ENCODE measurements at places on chromosomes 4 and X. TPM values are rescaled to one million over a fixed set of nuclear protein-coding genes. Genes with fewer than 3 reads are reported as not detected.

DNA sequence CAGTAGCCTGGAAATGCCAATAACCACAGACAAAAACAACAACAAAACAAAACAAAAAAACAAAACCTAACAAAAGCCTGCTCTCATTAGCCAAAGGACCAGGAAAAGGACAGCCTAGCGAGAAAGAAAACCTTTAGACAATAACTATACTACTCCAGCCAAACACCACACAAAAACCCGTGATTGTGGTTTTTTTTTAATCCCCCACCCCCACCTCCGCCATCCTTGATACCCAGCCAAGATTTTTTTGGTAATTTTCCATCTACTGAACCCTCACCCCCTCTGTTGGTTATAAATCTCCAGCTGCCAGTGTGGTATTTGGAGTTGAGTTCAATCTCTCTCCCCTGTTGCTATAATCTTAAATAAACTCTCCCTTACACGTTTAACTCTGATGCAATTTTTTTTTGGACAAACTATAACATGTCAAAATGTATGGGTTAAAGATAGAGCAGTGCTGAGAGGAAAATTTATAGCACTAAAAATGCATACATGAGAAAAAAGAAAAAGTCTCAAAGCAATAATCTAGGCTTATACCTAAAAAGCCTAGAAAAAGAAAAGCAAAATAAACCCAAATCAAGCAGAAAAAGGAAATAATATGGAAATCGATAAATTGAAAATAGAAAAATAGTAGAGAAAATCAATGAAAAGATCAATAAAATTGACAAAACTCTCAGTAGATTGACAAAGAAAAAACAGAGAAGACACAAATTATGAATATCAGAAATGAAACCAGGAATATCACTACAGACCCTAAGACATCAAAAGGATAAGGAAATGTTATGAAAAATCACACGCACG lies 83.7 kb downstream of the NAT8L start:
- no peak for DNase-seq

- no peak for DNase-seq
Observed at GRCh38 chr4:6354119-6354518, 84.5 kb downstream of the WFS1 start.

The CENPE gene
- total RNA-seq = 5.3 TPM

DNA sequence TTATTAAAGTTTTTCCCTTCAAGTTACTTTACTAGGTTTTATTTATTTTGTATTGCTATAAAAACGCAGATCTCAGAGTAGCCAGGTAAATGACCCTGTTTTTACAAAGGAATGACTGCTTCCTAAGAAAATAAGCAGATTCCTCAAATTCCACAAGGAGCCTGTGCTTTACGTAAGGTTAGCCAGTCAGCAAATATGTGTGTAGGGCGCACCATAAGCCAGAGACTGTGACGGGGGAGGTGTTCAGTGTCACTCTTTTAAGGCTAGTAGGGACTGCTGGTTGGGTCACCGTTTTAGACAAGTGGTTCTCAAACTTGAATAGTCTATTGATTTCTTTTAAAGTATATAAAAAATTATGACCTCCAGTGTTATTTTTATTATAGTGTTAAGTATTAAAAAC lies 119.9 kb downstream of the ANK2 start:
- DNase-seq = no peak

DNA sequence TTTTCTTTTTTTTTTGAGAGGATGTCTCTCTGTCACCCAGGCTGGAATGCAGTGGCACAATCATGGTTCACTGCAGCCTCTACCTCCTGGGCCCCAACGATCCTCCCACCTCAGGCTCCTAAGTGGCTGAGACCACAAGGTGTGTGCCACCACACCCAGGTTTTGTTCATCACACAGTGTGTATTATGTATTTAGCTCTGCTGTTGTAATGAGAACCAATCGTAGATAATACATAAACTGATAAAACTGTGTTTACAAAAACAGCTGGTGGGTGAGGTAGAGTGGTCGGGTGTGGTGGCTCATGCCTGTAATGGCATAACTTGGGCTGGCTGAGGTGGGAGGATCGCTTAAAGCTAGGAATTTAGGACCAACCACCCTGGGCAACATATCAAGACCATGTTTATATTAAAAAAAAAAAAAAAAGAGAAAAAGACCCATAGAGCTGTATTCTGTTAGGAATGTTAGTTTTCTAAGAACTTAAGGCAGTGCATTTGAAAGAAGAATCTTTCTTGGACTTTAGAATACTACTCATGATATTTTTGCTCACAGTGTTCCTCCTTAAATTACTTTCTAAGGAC lies 34.9 kb downstream of the POLR2B start:
- DNase-seq = no peak

- no peak for DNase-seq
Observed at GRCh38 chrX:14777525-14777924, 95.3 kb downstream of the FANCB start.

GRCh38 chr4:148828291-148828690 lies 386.1 kb upstream of the NR3C2 start:
- DNase-seq = no peak

The PABPC1L2A gene
- not detected for total RNA-seq

DNA sequence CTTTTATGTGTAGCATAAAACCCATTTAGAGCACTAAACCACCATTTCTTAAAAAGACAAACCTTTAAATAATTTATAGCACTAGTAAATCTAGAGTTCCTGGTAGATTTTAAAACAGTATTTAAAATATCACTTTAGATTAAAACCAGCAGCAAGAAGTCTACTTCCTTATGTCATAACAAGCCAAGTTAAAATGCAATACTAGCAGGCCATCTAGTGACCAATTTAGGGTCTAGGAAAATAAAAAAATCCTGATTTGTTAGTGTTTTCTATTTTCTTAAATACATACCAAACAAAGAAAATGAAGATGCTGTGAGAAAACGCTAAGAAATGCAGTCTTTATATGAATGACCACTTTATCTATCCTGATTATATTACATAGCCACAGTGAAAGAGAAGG lies 53.9 kb downstream of the PAPSS1 start:
- DNase-seq = no peak

The RENBP gene
- total RNA-seq = 1.7 TPM
